HepG2 (cell line): ENCODE measurements at places on chromosomes 12 and 14. TPM values are rescaled to one million over a fixed set of nuclear protein-coding genes. Genes with fewer than 3 reads are reported as not detected.

The C12orf50 gene
- 0.13 TPM in 1 of 2 replicates, not detected in the other for polyA plus RNA-seq

The ADSS1 gene
- polyA plus RNA-seq, result 36.7 and 45.2 TPM in 2 replicates

The DBX2 gene
- not detected in 2 replicates for polyA plus RNA-seq

The PTPRR gene
- not detected in 2 replicates for polyA plus RNA-seq

The SIX1 gene
- polyA plus RNA-seq, result 1.3 and 1.7 TPM in 2 replicates

The ALDH2 gene
- polyA plus RNA-seq, result 67.8 and 78.8 TPM in 2 replicates

The KRT6C gene
- 0.03 TPM in 1 of 2 replicates, not detected in the other for polyA plus RNA-seq

The SLC41A2 gene
- polyA plus RNA-seq, result 1.8 and 2.3 TPM in 2 replicates

The MSI1 gene
- polyA plus RNA-seq, result 0.08 and 0.09 TPM in 2 replicates

DNA sequence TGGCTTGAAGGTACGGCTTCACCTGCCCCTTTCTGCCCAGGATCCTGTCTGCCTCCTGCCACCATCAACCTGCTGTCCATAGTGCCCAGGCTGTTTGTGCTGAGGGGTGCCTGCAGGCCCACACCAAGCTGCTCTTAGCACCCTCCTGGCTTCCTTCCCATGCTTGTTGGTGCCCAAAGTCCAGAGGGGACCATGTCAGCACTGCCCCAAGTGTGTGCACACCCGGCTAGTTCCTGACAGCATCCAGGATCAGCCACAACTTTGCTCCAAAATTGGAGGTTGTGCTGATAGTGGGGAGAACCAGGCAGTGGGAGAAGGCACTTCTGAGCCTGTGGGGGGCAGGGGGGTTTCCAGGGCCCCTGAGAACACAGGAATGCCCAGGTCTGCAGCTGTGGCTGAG, 44.5 kb upstream of the PRPF39 start:
- no peak for DNase-seq

GRCh38 chr12:45326358-45326975, 110.6 kb downstream of the ANO6 start:
- no peak for DNase-seq

DNA sequence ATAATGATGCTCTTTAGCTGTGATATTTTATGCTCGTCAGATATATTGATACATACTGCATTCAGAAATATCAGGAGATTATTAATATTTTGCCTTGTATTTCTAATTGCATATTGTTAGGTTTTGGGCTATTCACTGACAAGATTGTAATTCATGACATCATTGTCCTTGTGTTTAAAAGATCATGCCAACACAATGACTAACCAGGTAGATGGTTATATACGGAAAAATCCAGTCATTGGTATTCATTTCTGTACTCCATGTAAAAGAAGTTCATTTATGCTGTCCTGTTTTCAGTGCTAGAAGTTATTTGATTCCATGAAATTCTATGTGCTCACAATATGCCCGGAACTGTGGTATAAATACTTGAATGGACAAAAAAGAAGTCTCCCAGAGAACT, 107.5 kb downstream of the KITLG start:
- no peak for DNase-seq

- no peak for DNase-seq
These were observed 6.8 kb upstream of the LHX5 start for GRCh38 chr12:113478351-113479011.

- no peak for DNase-seq
These were observed 237.1 kb downstream of the SLC41A2 start for GRCh38 chr12:104721039-104721405.

DNA sequence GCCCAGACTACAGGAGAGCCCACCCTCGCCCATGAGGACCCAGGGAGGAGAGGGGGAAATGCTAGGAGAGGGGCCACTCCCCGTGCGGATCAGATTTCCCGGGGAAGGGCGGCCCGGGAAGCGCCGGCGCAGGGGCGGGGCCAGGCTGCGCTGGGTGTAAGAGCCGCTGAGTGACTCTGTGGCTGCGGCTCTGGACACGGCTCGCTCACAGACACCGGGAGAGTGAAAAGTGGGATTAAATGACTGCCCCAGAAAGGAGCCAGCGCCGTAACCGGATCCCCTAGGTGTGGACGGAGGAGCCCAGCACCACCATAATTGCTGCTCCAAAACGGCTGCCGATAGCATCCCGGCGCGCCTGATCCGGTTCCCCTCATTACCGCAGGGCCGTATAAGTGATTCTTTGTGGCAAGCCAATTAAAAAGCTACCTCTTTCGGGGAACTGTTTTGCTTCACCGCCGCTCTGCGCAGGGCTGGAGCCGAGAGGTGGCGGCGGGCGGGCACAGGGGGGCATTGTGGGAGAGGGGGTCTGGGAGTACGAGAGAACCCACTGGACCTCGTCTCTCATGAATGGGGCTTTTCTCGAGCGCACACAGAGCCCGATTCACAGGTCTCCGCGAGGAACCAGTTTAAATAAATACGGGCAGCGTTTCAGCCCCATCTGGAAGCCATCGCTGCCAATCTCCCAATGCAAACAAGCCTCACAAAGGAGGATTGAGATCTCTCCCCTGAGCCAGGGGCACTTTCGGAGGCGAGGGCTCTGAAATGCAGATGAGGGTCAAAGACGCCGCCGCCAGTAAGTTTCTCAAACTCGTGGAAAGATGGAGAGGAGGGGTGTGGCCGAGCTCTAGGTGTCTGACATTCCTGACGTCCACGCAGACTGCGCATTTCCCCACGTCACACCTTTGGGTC, 2.5 kb downstream of the COL2A1 start:
- no peak for DNase-seq

- no peak for DNase-seq
These were observed 64.8 kb upstream of the TMEM260 start for GRCh38 chr14:56514663-56515371.

- DNase-seq, result no peak
These were observed 1.8 kb downstream of the GALNT9 start for GRCh38 chr12:132327336-132328171.

DNA sequence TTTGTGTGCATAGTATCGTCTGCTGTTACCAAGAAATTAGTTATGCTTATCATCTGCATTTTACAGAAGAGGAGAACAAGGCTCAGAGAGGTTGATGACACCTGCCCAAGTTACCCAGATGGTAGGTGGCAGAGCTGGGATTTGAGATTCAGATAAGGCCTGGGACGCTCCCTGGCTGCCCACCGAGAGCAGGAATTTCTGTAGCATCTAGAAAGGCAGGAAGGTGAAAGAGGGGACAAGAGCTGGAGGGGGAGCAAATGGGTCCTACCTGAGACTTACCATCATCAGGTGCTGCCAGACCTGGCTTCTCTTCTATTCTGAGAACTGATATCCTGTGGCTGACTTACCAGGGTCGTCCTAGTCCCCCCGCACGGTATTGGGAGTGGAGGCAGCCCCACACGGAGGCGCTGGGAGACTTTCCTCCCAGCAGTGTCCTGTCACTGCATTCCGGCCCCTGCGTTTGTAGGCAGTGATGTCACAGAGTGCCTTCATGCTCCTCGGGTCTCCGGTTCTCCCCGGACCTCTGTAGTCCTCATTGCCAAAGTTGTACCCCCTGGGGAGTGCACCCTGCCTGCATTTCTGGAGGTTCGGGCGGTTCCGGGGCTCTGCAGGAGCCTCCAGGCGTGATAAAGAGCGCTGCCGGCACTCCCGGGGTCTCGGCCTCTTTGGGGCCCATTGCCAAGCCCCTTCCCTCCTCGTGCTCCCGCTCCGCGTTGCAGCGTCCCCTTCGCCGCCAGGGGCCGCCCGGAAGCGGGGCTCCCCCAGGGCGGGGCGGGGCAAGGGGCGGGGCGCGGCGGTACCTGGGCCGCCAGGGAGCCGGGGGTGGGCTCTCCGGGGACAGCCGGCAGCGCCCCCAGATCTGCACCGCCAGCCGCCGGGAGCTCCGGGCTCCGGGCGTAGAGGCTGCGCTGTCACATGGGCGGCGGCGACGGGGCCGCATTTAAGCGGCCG, at the start of gene CABP1:
Gene CABP1, plus strand, starts transcription at position 856 of the 951 bp plus-strand sequence. Its CDS starts 60 bp downstream, at position 916.
- DNase-seq, result peak; percentile 7

DNA sequence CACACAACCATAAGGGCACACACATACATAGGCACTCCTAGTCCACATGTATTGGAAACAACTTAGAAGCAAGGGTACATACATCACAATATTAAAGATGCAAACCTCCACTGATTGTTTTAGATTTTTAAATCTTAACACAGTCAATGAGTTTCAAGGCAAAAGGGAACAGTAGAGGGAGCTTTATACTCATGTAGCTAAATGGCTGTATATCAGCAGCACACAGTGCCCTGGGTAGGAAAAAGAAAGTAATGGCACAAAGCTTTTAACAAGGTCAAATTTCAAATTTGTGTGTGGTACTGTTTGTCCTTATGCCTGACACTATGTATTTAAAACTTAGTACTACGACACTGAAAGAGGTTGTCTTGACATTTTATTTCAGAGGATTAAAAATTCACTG, 262.0 kb downstream of the MED13L start:
- peak; percentile 21 for DNase-seq

DNA sequence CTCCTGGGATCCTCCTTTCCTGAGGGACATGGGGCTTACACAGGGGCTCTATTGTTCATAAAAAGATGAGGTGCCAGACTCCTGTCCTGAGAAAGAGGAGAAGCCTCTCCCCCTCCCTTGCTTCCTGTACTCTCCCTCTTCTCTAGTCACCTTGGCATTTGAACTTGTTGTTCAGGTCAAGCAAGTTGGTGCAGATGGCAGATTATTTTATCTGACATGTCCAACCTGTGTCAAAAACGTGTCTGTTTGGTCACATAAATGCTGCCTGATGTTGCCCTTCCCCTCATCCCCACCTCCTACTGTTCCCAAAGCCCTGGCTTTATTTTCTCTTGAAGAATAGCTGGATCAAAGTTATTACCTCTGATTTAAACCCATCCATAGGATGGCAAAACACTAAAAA, 154.8 kb downstream of the TMX1 start:
- DNase-seq, result no peak

- DNase-seq, result no peak
These were observed 42.9 kb downstream of the FERMT2 start for GRCh38 chr14:52907949-52908348.

DNA sequence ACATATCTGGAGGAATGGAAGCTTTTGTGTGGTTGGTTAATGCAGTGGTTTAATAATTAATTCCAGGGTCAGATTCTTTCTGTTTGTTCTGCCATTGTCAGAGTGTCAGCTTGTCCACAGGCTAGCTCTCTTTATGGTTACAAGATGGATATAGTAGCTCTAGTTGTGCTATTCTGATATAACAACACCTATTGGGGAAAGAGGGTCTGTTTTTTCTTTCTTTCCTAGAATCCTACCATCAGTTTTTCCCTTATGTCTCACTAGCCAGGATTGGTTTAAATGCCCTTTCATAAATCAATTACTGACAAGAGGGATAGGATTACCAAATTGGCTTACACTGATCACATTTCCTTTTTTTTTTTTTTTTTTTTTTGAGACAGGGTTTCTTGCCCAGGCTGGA, 27.8 kb downstream of the CNOT2 start:
- DNase-seq, result peak; percentile 72

DNA sequence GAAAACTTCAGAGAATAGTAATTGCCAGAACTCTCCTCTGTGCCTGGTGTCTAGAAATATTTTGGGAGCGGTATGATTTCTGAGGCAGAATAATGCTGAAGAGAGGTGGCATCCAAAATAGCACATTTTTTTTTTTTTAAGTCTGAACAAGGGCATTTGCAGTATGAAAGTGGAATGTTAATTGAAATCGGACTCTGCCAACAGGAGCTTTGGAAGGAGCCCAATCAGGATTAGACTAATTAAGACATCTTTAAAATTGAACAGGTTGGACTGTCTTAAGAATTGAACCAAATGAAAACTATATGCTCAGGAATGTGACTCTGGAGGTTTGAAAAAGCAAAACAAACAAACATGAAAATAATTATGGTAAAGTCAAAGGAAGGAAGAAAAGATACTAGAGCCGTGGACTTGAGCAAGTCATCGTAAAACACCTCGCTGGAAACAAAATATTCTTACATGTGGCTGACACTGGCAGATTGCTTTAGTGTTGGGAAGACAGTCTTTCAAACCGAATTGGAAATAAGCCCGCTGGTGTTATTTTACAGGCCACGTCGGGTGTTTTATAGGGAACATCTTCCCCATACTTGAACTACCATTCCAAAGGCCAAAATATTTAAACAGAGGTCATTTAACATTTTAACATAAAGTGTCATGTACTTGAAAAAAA, 436.3 kb downstream of the VRK1 start:
- DNase-seq, result no peak

DNA sequence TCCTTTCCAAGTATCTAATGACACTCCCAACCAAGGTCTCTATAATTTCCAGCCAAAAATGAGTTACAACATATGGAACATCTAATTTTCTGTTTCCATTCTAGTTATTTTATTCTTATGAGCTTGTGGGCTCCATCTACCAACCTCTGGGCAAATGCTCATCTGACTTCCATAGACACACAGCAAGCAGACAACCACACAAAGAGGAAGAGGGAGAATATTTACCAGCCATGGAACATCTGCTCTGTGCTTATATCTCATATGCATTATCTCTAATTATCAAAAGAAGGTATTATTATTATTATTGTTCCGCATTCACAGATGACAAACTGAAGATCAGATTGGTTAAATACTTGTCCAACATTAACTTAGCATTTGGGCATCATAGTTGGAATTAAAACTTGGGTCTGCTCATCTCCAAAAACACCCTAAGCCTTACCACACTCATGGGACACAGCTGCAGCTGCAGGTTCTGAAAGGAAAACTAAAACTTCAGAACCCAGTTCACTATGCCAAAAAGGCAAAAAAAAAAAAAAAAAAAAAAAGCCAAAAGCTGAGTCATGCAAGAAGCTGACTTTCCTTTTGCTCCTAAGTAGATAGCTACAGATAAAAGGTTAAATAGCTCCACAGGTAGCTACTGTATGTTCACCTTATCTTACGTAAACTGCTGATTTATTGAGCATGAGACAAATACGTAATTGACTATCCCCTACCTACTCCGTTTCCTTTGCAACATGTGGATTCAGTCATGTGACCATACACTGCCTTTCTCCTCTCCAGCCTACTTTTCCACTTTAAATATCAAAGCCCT, 23.6 kb upstream of the TCL1B start:
- no peak for DNase-seq

DNA sequence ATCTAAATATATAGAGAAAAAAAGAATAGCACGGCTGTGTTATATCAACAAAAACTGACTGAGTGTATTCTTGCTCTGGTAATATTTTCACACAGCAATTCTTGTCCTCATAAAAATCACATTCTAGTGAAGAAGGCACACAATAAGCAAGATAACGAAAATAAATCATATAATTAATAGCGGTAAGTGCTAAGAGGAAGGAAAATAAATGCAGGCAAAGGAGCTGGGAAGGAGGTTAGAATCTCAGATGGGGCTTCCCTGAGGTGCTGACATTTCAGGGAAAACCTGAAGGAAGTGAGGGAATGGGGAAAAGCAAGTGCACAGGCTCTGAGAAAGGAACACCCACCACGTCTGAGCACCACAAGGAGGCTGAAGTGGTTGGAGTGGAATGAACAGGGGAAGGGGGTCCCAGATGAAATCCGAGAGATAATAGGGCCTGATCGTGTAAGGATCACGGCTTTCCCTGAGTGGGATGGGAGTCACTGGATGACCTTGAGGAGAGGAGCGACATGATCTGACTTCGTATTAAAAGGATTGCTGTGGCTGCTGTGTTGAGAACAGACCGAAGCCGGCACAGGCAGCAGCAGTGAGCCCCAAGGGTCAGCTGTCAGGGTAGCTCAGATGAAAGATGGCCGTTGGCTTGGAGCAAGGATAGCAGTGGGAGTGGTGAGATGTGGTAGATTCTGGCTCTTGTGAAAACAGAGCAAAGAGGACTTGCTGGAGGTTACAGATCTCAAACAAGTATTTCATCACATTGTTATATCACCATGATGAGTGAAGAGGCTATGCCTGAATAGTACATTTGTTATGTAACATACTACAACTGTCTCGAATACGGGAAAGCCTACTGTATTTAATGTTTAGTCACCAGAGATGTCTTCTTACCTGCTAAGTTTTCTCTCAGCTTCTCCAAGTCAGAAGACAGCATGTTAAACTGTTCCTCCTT, 67.1 kb upstream of the VPS33A start:
- DNase-seq, result no peak

GRCh38 chr14:89755816-89756215, 198.7 kb downstream of the EFCAB11 start:
- DNase-seq, result no peak
